ENCODE measurements at places on chromosomes 3 and 15. TPM values are rescaled to one million over a fixed set of nuclear protein-coding genes. Genes with fewer than 3 reads are reported as not detected.
A peak's percentile ranks its signal among the peaks of the same experiment; 100 is the strongest.

The STAB1 gene
- under 0.01 TPM for total RNA-seq

The SUCLG2 gene
- 87.4 TPM for total RNA-seq

The HCN4 gene
- not detected for total RNA-seq

The TMEM207 gene
- not detected for total RNA-seq

The UPK1B gene
- total RNA-seq: not detected

The XIRP1 gene
- total RNA-seq: not detected

The ACAP2 gene
- 86.5 TPM for total RNA-seq

The CCR3 gene
- 0.26 TPM for total RNA-seq

The SLCO2A1 gene
- total RNA-seq: under 0.01 TPM

The ZKSCAN7 gene
- total RNA-seq: 13.2 TPM

The GOLGA8T gene
- total RNA-seq: 0.26 TPM

The APOD gene
- 2.1 TPM for total RNA-seq

The TIGIT gene
- total RNA-seq: not detected

DNA sequence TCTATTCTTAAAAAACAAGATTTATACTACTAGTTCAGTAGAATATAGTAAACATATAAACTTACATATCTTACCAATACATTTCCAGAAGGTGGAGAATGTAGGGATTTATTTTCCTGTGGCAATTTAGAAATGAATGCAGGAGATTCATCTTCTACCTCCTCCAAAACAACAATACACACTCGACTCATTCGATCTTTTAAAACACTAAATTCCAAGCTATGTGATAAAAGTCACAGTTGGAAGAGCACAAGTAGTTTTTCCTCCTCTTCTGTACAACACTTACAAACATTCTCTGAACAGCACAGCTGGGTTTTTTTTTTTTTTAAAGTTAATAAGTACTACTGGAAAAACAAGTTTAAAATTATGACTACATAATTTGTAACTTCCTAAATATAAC is 1.4 kb downstream of the ANKRD28 start:
- DNase-seq: no peak

DNA sequence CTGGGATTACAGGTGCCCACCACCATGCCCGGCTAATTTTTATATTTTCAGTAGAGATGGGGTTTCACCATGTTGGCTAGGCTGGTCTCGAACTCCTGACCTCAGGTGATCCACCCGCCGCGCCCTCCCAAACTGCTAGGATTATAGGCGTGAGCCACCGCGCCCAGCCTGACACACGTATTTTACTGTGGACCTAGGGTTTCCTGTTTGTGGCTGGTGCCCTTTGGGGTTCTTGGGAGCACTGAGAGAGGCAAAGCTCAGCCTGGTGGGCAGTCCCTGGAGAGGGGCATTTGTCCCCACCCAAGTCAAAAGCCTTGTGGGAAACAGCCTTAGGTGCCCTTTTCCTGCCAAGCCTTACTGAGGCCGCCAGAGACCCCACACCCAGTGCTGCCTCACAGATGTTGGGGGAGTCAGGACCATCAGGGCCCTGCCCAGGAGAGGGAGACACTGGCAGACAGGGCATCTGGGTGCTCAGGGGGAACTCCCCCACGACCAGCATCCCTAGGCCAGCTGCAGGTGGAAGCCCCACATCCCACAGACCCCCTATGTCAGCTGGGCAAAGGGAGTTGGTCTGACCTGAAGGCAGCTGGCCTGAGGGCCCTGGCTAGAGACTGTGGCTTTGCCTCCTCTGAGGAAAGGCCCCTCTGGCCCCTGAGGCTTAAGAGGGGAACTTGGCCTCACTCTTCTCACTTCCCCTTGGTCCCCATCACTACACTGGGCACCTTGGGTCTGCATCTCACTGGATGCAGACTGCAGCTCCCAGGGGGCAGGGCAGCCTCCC is 35.1 kb downstream of the DNAH1 start:
- no peak for DNase-seq

- no peak for DNase-seq
Observed at GRCh38 chr3:126031981-126032471, 51.9 kb downstream of the SLC41A3 start.

- no peak for DNase-seq
Observed at GRCh38 chr15:69601711-69602504, 149.3 kb downstream of the RPLP1 start.

DNA sequence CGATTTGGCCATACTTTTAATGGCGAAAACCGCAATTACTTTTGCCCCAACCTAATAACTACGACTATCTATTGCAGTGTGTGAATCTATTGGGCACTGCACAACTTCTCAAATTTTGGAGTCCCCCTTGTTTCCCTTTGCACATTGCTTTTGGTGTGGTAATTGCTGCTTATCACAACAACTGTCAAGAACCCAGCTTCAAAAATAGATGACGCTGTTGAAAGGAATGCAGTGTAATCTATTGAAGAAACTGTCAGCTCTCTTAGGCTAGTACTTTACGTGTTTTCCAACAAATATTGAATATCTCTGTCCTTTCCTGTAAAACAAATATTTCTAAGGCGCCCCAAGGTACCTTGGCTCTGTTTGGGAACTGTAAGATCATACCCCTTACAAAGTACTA is 222.8 kb upstream of the UBE2E2 start:
- DNase-seq: peak; percentile 45

- DNase-seq: no peak
Observed at GRCh38 chr3:80993241-80993945, 768.1 kb downstream of the GBE1 start.

GRCh38 chr3:187844708-187845107 is 99.4 kb upstream of the BCL6 start:
- no peak for DNase-seq

- DNase-seq: no peak
Observed at GRCh38 chr3:173225351-173225750, 84.3 kb upstream of the SPATA16 start.

- DNase-seq: no peak
Observed at GRCh38 chr3:157753787-157754136, 250.5 kb upstream of the VEPH1 start.

DNA sequence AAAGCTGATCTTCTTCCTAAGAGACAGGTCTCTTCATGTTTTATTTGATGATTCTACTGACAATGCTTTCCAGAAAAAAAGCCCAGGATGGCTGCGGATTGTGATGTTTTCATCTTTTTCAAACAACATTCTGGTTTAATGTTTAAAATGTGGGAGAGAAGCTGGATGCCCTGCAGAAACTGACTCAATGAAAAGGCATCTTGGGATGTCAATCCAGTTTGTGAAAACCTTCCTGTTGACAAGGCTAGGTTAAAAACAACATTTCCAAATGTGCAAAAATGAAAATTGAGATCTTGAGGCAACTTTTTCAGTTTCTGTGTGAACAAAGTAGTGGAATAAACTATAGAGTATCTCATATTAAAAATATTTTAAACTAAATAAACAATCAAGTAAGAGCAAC is 156.0 kb upstream of the MRPL3 start:
- DNase-seq: no peak

DNA sequence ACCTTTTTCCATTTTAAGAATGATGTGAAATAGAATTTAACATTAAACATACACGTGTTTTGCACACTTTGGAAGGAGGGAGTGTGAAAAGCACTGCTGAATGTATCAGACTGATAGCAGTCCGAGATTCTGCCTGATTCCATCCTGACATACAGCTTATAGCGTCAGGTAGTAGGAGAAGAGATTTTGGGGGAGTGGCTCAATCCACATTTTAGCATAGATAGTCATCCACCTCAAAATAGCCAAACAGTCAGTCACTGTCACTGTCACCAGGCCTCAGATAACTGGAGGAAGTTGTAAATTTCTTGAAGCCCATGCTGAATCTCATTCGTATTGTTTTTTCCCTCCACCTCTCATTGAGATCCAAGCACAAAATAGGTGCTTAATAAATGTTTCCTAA is 35.4 kb upstream of the ARHGEF26 start:
- DNase-seq: no peak

- DNase-seq: peak; percentile 90
Observed at GRCh38 chr3:168884353-168884903, 779.1 kb downstream of the MECOM start.

- DNase-seq: no peak
Observed at GRCh38 chr3:1421577-1421976, 328.8 kb downstream of the CNTN6 start.

GRCh38 chr3:155312781-155313180 is 19.3 kb upstream of the STRIT1 start:
- peak; percentile 54 for DNase-seq

DNA sequence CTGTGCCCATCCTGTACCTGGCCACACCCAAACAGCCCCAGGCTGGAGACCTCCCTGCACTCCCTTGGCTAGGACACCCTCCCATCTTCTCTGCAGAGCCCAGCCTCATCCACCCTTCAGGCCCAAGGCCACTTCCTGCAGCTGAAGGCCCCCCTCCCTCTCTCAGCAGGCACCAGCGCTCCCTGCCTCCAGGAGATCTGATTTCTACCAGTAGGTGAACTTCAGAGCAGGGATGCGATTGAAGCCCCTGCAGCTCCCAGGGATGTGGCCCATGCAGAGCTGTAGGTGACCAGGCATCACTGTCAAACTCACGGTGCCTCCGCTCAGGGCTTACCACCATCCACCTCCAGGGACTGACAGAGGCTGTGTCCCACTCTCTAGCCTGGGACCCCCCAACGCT is 96.3 kb downstream of the NUP210 start:
- no peak for DNase-seq

GRCh38 chr3:101884776-101885175 is 35.5 kb downstream of the NFKBIZ start:
- no peak for DNase-seq

GRCh38 chr3:50317300-50317699 is 5.2 kb downstream of the HYAL2 start:
- no peak for DNase-seq

GRCh38 chr15:75584121-75584520 is 5.0 kb upstream of the PTPN9 start:
- no peak for DNase-seq

GRCh38 chr3:46114323-46114988 is 87.2 kb upstream of the XCR1 start:
- peak; percentile 48 for DNase-seq
